ENCODE measurements at places on chromosomes 6 and 20.

- no peak for DNase-seq
Observed at GRCh38 chr6:167270499-167271311, 20.4 kb upstream of the UNC93A start.

DNA sequence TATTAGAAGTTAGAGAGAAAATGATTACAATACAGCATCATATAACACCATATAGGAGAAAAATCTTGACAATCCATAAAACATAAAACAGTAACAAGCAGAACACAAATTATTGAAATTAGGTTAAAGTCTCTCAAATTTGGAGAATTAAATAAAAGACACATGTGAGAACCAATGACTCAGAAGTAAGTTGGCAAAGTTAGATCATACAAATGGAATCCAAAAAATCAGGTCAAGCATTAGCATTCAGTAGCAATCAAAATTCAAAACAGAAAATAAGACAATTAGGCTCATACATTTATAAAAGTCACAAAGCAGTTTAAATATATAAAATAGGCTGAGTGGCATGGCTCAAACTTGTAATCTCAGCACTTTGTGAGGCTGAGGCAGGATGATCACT, 775.6 kb downstream of the PHF3 start:
- DNase-seq: no peak

GRCh38 chr20:11686195-11686594, 231.5 kb upstream of the BTBD3 start:
- no peak for DNase-seq

DNA sequence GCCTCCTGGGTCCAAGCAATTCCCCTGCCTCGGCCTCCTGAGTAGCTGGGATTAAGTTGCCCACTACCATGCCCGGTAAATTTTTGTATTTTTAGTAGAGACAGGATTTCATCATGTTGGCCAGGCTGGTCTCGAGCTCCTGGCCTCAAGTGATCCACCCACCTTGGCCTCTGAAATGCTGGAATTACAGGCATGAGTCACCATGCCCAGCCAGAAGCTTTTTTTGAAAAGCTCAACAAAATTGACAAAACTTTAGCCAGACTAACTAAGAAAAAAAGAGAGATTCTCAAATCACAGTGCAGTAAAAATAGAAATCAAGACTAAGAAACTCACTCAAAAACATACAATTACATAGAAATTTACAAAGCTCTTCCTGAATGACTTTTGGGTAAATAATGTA, 420.6 kb downstream of the COL12A1 start:
- DNase-seq: no peak

- peak; percentile 68 for DNase-seq
Observed at GRCh38 chr6:150006961-150007464, 18.3 kb downstream of the RAET1L start.

DNA sequence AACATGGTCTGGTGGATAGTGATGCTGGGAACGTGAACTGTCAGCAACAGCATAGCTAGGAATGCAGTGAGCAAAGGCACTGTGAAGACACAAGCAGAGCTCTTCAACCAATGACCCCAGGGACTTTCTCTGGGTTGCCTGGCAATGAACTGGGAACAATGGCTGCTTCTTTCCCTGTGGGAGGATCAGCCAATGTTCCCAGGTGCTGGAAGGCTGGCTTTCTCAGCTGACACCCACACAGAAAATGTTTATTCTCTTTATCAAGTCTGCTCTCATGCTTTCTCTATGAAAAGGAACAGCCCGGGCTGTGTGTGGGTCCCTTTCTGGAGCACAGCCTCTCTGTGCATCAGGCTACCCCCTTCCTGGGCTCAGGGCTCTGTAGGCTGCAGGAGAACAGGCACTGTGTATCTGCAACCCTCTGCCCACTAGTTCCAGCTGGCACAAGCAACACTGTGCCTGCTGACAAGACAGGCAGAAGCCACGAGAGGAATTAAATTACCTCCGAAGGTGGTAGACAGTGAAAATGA, 54.2 kb downstream of the HFE start:
- no peak for DNase-seq

DNA sequence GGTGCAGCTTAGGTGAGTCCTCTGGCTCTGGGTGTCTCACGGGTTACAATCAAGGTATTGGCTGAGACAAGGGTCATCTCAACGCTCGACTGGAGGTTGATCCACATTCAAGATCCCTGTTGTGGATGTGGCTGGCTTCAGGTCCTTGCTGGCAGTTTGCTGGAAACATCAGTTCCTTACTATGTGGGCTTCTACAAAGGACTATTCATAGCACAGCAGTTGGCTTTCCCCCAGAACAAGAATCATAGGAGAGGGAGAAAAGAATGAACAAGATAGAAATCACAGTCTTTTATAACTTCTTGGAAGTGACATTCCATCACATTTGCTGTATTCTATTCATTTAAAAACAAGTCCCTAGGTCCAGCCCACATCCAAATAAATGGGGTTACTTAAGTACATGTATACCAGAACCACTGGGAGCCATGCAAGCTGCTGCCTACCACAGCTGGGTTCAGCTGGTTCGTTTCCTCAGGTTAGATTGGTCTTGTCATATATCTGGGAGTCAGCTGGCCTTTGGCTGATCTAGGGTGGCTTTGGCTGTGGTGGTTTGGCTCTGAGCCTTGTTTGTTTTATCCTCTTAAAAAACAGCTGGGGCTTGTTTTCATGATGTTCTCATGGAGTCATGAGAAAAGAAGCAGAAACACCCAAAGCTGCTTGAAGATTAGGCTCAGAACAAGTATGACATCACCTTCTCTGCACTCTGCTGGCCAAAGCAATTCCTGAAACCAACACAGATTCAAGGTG, 433.2 kb upstream of the SPTLC3 start:
- DNase-seq: no peak

Measured in germinal center (tissue), 1 donor.